ENCODE measurements at places on chromosomes 5 and 9. TPM values are rescaled to one million over a fixed set of nuclear protein-coding genes. Genes with fewer than 3 reads are reported as not detected.

Gene GPR151
- not detected for polyA plus RNA-seq

Gene SGTB
- 3.6 TPM for polyA plus RNA-seq

Gene SHOC1
- polyA plus RNA-seq: 0.12 TPM

Gene LCN6
- not detected for polyA plus RNA-seq

Gene RNF44
- polyA plus RNA-seq: 19.6 TPM

Gene PCDHA7
- polyA plus RNA-seq: 0.95 TPM

DNA sequence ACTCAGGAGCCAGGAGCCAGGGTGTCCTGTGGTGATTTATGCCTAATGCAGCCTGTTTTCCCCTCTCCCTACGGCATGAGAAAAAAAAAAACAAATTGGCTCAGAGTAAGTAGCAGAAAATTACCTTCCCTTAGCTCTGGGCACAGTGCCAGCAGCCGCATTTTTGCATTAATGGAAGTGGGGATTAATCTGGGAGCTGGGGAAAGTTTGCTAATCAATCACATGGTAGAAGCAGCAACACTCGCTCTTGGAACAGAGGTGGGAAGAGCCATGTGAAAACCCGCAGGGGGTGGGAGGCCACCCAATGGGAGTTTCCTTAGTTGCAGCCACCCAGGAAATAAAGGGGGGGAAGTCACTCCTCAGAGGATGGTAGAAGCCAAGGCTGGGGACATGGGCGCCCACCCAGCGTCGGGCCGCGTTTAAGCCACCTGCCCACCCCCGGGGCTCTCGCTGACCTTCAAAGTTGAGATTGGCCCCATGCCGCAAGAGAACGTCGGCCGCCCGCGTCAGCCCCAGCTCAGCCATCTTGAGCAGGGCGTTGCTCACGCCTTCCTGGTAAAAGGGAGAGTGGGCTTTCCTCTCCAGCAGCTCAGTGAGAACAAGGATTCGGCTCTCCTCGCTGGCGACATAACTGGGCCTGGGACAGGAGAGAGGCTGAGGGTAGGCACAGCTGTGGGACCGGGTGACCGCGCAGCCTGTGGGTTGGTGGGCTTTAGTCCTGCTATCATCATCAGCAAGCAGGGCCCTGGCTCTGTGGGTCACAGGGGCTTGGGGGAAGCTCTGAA is 1.7 kb downstream of the ASB6 start:
- DNase-seq: no peak

DNA sequence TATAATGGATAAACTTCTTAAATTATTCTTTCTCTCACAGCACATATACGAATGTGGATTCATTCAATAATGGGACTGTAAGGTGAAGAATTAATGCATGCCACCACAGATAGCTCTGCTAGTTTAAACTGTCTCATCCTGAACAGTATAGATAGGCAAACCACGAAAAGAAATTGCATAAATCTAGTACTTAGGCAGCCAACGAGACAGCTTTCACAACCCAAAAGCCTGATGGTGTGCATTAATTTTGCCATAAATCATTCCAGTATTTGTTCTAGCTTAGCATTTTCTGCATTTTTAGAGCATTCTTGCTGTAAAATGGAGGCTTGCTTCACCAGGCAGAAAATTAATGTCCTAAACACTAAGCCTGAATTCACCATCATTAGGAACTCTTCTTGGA is 834.2 kb upstream of the DMAC1 start:
- no peak for DNase-seq

- DNase-seq: peak; percentile 41
Measured at GRCh38 chr5:31153521-31153920, 40.0 kb upstream of the CDH6 start.

DNA sequence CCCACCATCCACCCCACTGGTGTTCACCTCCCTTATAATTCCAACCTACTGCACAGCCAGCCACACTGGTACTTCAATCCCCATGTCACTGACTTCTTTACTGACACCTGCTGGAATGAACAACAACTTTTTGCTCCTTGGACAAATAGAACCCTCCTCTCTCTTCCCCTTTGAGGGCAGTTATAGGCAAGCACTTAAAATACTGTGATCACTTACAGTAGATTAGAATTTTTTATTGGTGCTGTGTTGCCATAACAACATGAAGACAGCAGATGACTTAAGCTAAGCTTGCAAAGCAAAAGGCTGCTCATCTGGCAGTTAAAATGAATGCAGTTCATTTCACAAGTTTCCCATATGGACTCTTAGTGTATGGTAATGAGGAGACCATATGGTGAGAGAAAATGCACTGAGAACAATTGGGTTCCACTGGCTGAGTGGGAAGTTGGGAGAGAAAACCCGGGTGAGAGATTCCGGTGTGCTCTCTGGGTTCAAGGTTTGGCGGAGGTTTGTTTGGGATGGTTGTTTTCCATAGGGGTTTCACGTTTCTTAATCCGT is 374.3 kb downstream of the EBF1 start:
- DNase-seq: no peak

GRCh38 chr9:77598524-77598923 is 49.6 kb downstream of the GNA14 start:
- DNase-seq: peak; percentile 34

DNA sequence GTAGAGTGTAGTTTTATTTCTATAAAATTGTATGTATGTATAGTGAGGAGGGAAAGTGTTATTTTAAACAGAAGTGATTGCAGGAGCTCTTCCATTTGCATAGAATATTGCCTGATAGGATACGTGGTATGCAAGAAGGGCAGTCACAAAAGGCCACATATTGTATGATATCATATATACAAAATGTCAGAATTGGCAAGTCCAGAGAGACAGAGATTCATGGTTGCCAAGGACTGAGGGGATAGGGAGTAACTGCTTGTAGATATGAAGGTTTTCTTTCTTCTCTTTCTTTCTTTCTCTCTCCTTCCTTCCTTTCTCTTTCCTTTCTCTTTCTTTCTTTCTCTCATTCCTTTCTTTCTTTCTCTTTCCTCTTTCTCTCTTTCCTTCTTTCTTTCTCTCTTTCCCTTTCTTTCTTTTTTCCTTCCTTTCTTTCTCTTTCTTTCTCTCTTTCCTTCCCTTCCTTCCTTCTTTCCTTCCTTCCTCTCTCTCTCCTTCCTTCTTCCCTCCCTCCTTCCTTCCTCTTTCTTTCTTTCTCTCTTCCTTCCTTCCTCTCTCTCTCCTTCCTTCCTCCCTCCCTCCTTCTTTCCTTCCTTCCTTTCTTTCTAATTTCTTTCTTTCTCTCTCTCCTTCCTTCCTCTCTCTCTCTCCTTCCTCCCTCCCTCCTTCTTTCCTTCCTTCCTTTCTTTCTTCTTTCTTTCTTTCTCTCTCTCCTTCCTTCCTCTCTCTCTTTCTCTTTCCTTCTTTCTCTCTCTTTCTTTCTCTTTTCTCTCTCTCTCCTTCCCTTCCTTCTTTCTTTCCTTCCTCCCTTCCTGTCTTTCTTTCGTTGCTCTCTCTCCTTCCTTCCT is 24.5 kb upstream of the WDR38 start:
- no peak for DNase-seq

Data from hepatocyte (in vitro differentiated cells).